Activated CD8-positive, alpha-beta memory T cell treated with anti-CD3 and anti-CD28 coated beads for 4 hours (primary cell): ENCODE measurements at places on chromosomes 7 and 10.

- DNase-seq: no peak
Measured at GRCh38 chr7:137934941-137935883, 66.7 kb downstream of the CREB3L2 start.

GRCh38 chr7:90903841-90904240, 307.7 kb downstream of the CDK14 start:
- DNase-seq: no peak

- DNase-seq: no peak
Measured at GRCh38 chr7:100489824-100490223, 6.1 kb downstream of the NYAP1 start.

GRCh38 chr7:126993626-126994213, 259.0 kb downstream of the GRM8 start:
- no peak for DNase-seq

DNA sequence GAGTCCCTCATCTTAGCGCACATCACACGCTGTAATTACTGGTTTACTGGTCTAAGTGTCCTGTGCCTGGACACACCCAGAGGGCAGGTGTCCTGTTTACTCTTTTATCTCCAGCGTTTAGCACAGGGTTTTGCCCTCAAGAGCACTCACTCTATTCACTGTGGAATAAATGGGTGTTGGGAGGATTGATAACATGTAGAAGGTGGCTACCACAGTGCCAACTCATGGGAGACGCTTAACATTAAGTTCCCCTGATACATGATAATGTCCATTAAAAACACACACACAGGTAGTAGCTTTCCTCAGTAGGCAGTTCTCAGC, 96.1 kb upstream of the EFCAB10 start:
- no peak for DNase-seq

DNA sequence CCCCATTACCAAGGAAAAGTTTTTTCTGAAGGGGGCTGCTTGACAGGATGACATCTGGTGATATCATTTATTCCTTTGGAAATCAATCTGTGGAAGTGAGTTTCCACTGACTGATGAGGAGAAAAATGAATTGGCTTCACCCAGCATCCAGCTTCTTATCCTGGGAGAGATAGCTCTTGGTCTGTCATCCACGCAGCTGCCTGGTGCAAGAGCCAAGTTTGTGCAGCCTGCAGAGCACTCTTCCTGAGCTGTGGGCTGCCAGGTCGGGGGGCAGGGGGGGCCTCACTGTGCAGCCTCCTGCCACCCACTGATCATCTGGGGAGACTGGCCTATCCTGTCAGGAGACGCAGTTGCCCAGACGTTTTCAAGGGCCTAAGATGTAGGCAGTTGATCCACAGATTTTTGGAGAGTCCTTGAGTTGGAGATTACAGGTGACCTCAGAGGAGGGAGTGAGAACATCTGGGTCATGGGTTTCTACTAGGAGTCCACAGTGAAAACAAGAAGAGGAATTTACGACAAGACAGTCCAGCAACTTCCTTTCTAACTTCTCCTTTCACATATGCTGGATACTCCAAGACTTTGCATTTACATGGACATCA, 75.4 kb downstream of the EGFR start:
- DNase-seq: no peak

DNA sequence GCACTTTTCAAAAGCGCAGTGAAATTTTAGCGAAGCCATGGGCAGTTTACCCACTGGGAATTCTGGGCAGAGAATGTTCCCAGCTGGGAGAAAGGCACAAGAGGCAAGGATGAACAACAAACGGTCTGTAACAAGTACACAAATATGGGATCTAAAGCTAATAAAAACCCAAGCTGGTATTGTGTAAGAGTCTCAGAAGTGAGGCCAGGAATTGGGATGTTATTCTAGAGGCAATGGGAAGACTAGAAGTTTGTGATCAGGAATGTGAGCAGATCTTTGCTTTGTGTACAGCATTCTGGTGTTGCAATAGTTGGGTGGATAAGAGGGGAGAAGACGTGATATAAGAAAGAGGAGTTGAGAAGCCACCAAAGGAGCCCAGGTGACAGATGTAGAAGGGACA, 15.0 kb downstream of the FZD9 start:
- no peak for DNase-seq

- DNase-seq: no peak
Measured at GRCh38 chr7:76347710-76348109, 11.1 kb downstream of the YWHAG start.
